HS-5 (cell line): ENCODE measurements at places on chromosomes 2 and 18.

DNA sequence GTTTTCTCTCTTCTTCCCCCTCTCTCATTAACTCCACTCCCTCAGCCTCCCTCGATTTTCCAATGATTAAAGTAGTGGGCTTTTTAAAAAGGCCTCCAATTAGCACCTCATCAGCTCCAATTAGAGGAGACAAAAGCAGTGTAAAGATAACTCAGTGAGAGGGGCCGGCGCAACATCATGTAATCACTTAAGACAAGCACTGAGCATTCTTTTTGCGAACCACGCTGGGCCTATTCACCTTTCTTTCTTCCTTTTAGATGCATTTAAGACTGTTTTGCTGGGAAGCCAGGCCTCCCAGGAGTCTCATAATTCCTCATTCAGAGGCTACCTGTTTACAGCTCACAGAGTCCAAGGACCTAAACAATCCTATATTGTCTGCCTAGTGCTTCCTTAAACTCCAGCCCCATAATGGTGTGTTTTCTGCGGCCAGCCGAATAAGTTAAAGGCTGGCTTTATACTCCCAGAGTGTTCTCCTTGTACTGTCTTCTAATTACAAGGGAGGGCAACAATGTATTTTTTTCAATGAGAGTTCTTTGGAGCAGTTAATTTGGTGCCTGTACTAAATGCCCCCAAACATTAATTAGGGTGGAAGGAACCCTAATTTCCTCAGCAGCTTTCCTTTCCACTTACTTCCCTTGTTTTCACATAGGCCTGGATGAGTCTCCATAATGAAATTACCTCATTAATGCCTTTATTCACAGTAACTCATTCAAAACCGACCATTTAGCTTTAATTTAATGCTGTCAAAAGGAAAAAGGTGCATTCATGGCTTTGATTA, 28.0 kb upstream of the LMAN1 start:
- DNase-seq: no peak

GRCh38 chr18:8052237-8052701, 485.2 kb downstream of the PTPRM start:
- DNase-seq: no peak

DNA sequence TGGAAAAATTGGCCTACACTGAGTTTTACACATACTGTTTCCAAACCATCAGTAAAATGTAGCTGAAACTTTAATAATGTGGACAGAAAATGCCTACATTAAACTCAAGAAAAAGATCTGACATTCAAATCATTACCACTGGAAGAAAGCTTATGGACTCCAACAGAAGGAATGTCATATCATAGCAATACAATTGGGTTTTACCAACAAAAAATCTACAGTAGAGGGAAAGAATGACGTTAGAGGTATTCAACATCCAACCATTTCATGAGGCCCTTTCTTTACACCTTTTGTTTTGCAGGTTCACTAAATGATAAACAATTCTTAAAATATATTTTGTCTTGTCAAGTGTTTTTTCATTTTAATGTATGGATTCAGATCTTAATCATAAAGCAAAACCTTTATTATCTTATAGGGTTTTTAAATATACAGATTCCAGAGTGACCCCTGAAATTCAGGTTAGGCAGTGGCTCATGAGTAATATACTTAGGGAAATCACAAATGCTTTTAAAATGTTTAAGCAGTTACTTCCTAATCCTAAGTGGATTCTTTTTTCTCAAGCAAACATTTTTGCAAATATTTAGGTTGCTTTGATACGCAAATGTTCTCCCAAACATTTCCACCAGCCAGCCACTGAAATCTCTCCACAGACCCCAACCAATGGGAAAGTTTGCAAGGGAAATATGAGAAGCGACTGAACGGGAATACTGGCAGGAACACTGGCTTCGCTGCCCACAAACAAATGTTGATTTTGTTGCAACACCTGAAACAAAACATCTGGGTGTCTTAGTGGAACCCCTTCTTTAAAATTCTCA, 168.7 kb downstream of the TCF4 start:
- no peak for DNase-seq

GRCh38 chr2:219002395-219003266, 9.4 kb upstream of the CRYBA2 start:
- no peak for DNase-seq

DNA sequence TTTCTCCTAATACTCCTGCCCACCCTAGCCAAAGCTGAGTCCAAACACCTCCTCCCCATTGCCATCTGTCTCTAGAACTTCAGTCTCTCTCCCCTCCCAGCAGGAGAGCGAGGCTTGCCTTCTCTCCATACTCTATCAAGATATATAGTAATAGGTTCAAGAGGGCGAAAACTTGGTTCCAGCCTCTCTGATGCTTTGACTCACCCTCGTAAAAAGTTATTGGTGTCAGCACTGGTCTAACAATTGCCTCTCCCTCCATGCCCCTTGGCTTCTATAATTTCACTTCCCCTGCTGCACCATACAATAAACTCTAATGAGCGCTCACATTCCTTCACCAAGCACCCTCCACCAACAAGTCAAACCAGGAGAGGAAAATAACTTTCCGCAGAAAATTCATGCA, 797.3 kb downstream of the BCL11A start:
- no peak for DNase-seq

GRCh38 chr2:68719912-68720311, 14.7 kb upstream of the ARHGAP25 start:
- DNase-seq: no peak
